Activated naive CD8-positive, alpha-beta T cell treated with anti-CD3 and anti-CD28 coated beads, Interleukin-2, amount 10 ng/mL, durations not matched to agents 7 days and 5 days (primary cell): ENCODE measurements at places on chromosomes 2 and 18. TPM values are rescaled to one million over a fixed set of nuclear protein-coding genes. Genes with fewer than 3 reads are reported as not detected.

GRCh38 chr18:56224669-56225561 lies 413.5 kb downstream of the TXNL1 start:
- no peaks in the 10 kb centered on the region for H3K27me3 ChIP-seq
- no peak overlapping the region for H3K4me3 ChIP-seq
- no peak for DNase-seq

DNA sequence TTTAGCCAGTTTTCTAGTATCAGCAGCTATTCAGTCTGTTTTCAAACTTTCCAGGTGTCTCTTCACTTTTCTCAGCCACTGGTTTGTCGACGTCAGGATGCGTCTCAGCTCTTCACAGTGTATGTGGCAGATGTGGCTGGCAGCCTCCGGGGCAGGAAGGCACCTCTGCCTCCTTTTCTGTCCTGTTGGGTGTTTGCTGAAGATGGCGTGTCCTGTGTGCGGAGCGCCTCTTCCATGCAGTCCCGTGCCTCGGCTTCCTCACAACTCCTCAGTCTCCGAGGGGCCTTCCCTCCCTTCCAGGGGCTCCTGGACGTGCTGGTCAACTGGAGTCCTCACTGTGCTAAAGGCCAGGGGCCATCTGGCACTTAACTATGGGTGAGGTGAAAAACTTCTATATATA lies 65.4 kb upstream of the PXDN start:
- H3K4me3 ChIP-seq, result no peak overlapping the region
- no peaks in the 10 kb centered on the region for H3K36me3 ChIP-seq
- no peak overlapping the region for H3K27ac ChIP-seq
- H3K27me3 ChIP-seq, result peaks cover 4% of the 10 kb centered on the region
- no peaks in the 10 kb centered on the region for H3K4me1 ChIP-seq

- H3K4me1 ChIP-seq, result no peaks in the 10 kb centered on the region
- H3K4me3 ChIP-seq, result no peak overlapping the region
- H3K27ac ChIP-seq, result no peak overlapping the region
- no peaks in the 10 kb centered on the region for H3K27me3 ChIP-seq
- no peaks in the 10 kb centered on the region for H3K36me3 ChIP-seq
These were observed 216.7 kb downstream of the CTNNA2 start for GRCh38 chr2:79729532-79729931.

- H3K4me3 ChIP-seq, result no peak overlapping the region
- H3K27ac ChIP-seq, result no peak overlapping the region
- H3K36me3 ChIP-seq, result no peaks in the 10 kb centered on the region
- H3K4me1 ChIP-seq, result no peaks in the 10 kb centered on the region
- H3K27me3 ChIP-seq, result no peaks in the 10 kb centered on the region
- DNase-seq, result no peak
These were observed 28.0 kb upstream of the DSG3 start for GRCh38 chr18:31419457-31419932.

DNA sequence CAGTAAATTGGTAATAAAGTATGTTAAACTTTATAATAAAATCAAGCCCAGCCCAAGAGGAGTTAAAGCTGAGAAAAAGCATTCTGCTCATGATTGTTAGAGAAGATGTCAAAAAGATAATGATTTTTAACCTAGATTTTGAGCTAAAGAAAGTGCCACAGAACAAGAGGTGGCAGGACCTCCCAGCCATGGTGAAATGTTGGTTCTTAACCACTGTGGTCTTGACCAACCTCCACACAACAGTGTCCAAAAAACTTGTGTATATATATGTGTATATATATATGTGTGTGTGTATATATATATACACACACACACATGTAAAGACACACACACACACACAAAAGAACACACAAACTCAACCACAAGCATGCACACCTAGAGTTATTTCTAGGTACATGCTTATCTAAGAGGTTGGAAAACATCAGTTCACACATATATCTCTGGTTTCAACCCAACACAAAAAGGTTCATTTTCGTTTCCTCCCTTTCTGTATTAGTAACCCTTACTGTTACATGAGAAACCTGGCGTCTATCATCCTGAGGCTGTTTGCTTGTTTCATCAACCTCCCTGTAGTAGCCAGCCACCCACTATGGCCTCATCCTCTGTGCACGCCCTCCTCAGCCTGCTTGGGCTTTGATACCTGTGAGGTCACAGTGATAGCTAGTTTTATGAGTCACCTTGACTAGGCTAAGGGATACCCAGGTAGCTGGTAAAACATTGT lies 631.8 kb upstream of the ID2 start:
- no peak overlapping the region for H3K4me3 ChIP-seq
- H3K27me3 ChIP-seq, result no peaks in the 10 kb centered on the region
- no peak for DNase-seq
- peaks cover 6% of the 10 kb centered on the region for H3K4me1 ChIP-seq
- H3K36me3 ChIP-seq, result peaks cover 6% of the 10 kb centered on the region

GRCh38 chr18:41745166-41746049 lies 209.6 kb upstream of the PIK3C3 start:
- H3K27ac ChIP-seq, result no peak overlapping the region
- no peaks in the 10 kb centered on the region for H3K36me3 ChIP-seq
- peak; percentile 28 for DNase-seq
- H3K27me3 ChIP-seq, result no peaks in the 10 kb centered on the region
- no peaks in the 10 kb centered on the region for H3K4me1 ChIP-seq

DNA sequence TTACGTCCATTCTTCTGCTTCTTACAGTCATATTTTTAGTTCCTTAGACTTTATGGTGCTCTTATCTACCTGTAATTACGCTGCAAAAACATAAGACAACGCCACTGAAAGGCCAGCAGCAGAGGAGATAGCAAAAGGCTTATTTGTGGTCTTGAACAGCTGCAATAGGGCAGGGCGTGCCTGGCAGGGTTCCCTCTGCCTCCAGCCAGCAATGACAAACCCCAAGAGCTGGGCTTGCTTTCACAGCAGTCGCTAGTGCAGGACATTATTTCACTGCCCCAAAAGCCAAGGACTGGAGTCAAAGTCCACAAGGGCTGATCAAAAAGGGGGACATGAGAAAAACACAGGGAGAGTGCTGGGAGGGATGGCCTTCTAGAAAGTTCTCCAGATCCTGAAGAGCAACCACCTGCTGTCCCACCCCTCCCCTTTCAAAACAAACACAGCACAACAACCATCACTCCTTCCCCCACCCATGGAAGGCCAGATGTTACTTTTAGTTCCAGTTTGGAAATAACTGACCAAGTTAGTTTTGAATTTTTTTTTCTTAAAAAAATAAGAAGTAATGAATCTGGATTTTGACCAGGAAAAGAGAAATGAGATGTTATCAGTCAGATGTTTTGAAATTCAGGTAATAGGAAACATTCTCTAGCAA lies 127.8 kb downstream of the RBMS1 start:
- H3K4me1 ChIP-seq, result peaks cover 30% of the 10 kb centered on the region
- no peak overlapping the region for H3K27ac ChIP-seq
- no peaks in the 10 kb centered on the region for H3K27me3 ChIP-seq
- DNase-seq, result no peak
- H3K4me3 ChIP-seq, result no peak overlapping the region

DNA sequence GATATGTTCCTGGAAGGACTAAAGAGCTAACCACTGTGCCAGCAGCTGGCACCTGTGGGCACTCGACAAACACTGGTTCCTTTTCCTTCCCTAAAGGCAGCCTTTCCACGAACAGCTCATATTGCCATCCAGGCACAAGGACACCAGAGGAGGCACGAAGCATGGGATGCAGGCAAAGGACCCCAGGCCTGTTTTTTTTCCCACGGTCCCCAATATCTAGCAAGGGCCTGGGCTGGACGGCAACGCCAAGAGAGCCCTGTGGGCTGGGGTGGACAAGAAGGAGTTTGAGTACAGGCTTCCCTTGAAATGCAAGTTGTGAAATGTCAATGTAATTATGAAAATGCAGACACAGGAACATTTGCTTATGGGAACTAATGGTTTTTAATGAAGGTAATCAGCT lies 135.9 kb downstream of the CYP26B1 start:
- no peak overlapping the region for H3K27ac ChIP-seq
- no peaks in the 10 kb centered on the region for H3K27me3 ChIP-seq
- no peaks in the 10 kb centered on the region for H3K36me3 ChIP-seq
- DNase-seq, result no peak
- no peaks in the 10 kb centered on the region for H3K4me1 ChIP-seq

DNA sequence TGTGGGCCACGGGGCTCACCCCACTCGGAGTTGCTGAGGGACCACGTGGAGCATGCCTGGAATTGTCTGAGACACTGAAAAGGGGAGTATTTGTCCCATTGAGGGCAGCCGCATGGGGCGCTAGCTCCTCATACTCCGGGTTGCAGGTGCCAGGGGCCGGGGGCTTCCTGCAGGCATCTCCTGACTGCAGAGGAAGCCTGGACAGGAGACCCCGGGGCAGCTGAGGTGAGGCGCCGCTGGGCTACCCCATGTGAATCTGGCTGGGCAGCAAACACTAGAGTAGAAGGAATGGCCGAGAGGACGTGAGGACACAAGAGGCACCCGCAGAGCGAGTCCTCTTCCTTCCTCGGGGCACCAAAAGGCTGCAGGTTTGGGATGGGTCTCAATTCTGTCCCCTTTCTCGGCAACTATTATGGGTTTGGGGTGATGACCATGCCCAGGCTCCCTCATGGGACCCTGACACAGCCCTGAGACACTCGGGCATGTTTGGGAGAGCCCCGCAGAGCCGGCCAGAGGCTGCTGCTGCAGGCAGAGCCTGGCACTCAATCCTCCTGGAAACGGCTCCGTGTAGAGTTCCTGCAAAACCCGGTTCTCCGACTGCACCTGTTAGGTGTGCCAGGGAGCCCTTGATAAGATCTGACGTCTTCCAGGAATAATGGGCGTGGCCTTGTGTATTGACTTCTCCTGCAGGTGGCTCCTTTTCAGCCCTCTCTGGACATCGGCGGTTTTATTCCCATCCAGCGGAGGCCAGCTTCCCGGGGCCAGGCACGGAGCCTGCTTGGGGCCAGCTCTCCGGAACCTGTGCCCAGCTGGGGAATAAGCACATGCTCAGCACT lies 77.0 kb downstream of the CTIF start:
- H3K4me3 ChIP-seq, result no peak overlapping the region
- H3K4me1 ChIP-seq, result no peaks in the 10 kb centered on the region
- no peak overlapping the region for H3K27ac ChIP-seq
- H3K27me3 ChIP-seq, result no peaks in the 10 kb centered on the region

GRCh38 chr2:23861952-23862351 lies 65.0 kb downstream of the ATAD2B start:
- peaks cover 13% of the 10 kb centered on the region for H3K36me3 ChIP-seq
- H3K27me3 ChIP-seq, result no peaks in the 10 kb centered on the region
- no peak overlapping the region for H3K27ac ChIP-seq
- H3K4me1 ChIP-seq, result peaks cover 1% of the 10 kb centered on the region
- no peak overlapping the region for H3K4me3 ChIP-seq

- no peak overlapping the region for H3K27ac ChIP-seq
- no peaks in the 10 kb centered on the region for H3K4me1 ChIP-seq
- DNase-seq, result no peak
- no peak overlapping the region for H3K4me3 ChIP-seq
- H3K36me3 ChIP-seq, result no peaks in the 10 kb centered on the region
These were observed 72.2 kb downstream of the TWIST2 start for GRCh38 chr2:238920053-238920452.

- no peak overlapping the region for H3K4me3 ChIP-seq
- no peak for DNase-seq
- no peaks in the 10 kb centered on the region for H3K4me1 ChIP-seq
- H3K27ac ChIP-seq, result no peak overlapping the region
- no peaks in the 10 kb centered on the region for H3K27me3 ChIP-seq
- no peaks in the 10 kb centered on the region for H3K36me3 ChIP-seq
These were observed 106.2 kb downstream of the CPS1 start for GRCh38 chr2:210662560-210662959.

- peaks cover 10% of the 10 kb centered on the region for H3K27me3 ChIP-seq
- H3K4me3 ChIP-seq, result no peak overlapping the region
- H3K27ac ChIP-seq, result no peak overlapping the region
- no peak for DNase-seq
These were observed 71.6 kb downstream of the MCFD2 start for GRCh38 chr2:46844034-46844433.

- no peaks in the 10 kb centered on the region for H3K36me3 ChIP-seq
- no peak overlapping the region for H3K4me3 ChIP-seq
- DNase-seq, result no peak
- no peak overlapping the region for H3K27ac ChIP-seq
These were observed 120.9 kb downstream of the DHRS9 start for GRCh38 chr2:169190197-169190775.

- H3K27ac ChIP-seq, result no peak overlapping the region
- H3K4me3 ChIP-seq, result no peak overlapping the region
These were observed 79.4 kb upstream of the SRD5A2 start for GRCh38 chr2:31660165-31660564.

DNA sequence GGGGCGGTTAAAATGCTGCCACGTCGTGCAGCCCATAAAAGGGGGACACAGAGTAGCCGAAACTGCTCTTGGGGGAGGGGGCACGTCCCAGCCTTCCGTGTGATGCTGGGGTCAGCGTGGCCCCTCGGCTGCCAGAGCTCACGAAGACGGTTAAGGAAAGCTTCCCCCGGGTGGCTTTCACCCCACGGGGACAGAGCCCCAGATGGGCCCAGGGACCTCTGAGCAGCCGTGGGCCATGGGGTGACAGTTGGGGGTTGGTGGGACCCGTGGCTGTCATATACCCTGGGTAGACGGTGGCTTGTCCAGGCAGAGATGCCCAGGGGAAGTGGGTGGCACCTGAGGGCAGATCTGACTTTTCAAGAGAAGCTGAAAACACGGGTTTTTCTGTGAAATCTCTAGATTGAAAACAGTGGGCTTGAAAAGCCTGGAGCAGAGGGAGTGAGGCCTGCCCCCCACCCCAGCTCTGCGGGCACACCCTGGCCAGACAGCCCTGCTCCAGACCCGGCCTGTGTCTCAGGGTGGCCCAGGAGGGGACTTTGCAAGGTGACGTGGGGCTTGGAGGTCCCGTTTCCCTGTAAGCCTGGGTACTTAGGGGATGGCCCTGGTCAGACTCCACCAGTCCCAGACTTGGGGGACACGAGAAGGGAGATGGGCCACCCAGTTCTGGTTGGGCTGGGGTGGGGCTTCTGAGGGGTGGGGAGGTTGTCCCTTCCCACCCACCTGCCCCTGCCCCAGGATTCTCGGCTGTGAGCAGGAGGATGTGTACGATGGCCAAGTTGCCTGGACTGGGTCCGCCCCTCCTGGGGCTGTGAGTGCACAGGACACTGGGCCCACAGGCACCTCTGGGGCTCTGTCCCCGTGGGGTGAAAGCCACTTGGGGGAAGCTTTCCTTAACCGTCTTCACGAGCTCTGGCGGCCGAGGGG lies 652 bp downstream of the NEU4 start:
- H3K27ac ChIP-seq, result no peak overlapping the region
- peak; percentile 24 for DNase-seq
- peaks cover 6% of the 10 kb centered on the region for H3K4me1 ChIP-seq
- H3K4me3 ChIP-seq, result no peak overlapping the region
- no peaks in the 10 kb centered on the region for H3K36me3 ChIP-seq

DNA sequence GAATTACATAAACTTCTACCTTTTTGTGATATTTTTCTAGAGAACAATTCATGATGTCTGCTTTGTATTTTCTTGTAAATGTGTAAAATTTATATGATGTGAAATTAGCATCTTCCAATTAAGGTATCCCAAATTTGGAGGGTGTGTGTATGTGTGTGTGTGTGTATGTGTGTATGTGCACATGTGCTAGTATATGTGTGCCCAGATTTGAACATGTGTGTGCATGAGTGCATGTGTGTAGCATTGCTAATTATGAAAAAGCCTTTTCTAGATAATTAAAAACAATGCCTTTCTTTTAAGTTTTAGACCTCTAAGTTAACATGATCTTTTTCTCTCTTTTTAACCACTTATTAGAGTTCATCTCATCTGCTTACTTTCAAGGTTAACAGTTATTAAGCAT lies 208.0 kb upstream of the SPOPL start:
- H3K27ac ChIP-seq, result no peak overlapping the region
- no peaks in the 10 kb centered on the region for H3K36me3 ChIP-seq
- DNase-seq, result no peak
- H3K27me3 ChIP-seq, result no peaks in the 10 kb centered on the region

G6PC2 gene
- not detected for total RNA-seq

MYL12B gene
- 358 TPM for total RNA-seq

OTOS gene
- not detected for total RNA-seq

ANO7 gene
- 0.97 TPM for total RNA-seq

B3GNT7 gene
- total RNA-seq, result 0.37 TPM

C2orf78 gene
- total RNA-seq, result not detected

CDH19 gene
- not detected for total RNA-seq

NMUR1 gene
- total RNA-seq, result 0.89 TPM

HADHB gene
- total RNA-seq, result 72.7 TPM
